NCI-H187 treated with DMSO at 0.1 percent for 48 hours (cell line): ENCODE measurements at places on chromosomes 16 and 17.
A peak's percentile ranks its signal among the peaks of the same experiment; 100 is the strongest.

DNA sequence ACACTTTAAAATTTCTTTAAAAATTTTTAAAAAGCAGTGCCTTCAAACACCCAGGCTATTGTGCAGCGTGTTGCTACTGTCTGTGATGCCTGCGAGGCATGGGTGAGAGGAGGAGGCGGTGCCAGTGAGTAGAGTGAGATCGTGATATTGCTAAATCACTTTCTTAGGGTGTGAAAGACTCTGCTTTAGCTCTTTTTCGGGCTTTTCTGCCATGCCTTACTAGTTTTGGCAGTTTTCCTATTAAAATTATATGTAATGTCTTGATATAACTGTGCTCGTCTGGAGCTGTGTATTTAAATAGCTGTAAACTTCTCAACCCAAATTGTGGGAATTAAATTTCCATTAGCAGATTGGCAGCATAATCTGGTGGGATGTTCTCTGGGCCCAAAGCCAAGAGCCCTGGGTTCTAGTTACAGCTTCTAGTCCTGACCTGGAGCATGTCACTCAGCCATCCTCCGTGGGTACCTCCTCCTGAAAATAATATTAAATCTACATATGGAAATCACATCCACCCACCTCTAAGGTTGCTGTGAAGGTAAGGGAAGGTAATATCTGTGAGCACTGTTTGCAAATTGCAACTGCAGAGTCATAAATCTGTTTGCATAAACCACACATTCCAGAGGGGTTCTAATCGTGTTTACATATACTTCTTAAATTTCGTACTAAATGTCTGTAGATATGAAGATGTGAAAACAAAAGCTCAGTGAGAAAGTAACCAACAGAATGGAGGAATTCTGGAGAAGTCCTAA is 264.3 kb upstream of the CACNG5 start:
- DNase-seq = no peak

DNA sequence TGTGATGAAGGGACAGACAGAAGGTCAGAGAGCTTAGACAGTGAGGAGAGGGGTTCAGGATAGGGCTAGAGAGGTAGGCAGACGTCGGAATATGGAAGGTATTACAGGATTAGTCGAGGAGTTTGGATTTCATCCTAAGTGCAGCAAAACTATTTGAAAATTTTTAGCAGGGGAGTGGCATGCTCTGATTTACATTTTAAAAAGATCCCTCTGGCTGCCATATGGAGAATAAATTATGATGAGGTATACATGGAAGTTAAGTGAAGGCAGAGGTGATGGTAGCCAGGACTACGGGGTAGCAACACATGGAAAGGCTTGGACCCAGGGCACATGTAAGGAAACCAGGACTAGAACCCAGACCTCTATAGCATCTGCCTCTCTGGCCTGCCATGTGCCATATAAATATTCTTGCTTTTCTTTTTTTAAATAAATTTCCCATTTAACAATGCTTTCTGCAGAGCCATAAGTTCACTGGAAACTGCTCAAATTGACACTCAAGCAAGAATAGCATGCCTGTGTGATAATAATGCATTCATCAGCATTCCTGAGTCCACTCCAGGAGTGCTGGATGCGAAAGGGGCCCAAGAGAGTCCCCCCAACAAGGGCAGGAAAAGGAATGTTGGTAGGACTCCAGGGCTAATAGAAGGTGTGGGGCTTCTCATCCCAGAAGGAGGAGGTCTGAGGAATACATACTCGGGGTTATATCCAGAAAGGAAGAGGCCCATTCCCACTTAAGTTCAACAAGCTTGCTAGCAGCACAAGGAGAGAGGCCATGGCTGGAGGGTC is 78.2 kb downstream of the HLF start:
- DNase-seq = no peak

DNA sequence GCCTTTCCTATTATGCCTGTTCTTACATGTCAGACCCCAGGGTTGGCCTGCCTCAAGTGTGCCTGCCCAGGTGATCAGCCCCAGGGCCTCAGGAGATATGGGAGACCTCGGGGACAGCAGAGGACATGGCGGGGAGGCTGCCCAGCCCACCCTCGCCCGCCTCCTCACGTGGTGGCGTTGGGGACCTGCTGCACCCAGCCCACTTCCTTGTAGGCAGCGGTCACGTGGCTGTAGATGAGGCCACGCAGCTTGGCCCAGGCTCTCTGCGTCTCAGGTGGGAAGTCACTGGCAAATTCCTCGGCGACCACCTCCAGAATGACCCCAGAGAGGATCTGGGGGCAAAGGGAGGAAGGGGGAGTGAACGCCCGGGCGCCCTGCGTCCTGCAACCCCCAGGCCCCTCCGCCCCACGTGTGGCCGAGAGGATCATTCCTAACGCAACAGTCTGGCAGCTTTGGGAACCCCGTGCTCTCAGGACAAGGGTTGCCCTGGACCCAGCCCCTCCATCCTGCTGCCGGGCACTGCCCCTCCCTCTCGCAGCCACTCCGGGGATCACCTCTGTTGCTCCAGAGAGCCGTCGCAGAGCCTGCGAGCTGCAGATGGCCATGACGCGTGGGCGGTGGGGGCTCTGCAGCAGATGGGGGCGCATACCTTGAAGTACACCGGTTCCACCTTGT is 6.6 kb downstream of the CYGB start:
- no peak for DNase-seq

DNA sequence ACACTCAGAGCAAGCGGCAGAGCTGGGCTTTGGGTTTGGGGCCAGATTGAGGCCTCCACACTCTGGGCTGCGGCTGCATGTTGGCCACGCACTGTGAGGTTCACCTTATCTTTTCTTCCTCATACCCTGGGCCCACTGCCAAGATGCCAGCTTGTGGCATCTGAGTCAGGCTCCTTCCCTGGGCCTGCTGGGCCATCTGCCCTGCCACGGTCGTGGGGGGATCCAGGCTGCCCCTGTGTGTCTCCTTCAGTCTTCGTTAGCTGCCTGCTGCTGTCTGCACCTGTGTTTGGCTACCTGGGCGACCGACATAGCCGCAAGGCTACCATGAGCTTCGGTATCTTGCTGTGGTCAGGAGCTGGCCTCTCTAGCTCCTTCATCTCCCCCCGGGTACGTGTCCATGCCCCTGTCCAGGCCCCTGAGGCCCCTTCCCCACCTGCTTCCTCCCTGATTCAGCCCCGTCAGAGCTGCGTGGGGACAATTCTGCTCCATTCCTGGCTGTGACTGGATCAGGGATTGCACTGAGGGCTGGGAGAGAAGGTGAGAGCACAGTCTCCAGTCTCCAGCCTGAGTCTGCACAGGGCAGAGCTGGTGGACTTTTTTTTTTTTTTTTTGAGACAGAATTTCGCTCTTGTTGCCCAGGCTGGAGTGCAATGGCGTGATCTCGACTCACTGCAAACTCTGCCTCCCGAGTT is 11.2 kb downstream of the SPNS3 start:
- DNase-seq = no peak

DNA sequence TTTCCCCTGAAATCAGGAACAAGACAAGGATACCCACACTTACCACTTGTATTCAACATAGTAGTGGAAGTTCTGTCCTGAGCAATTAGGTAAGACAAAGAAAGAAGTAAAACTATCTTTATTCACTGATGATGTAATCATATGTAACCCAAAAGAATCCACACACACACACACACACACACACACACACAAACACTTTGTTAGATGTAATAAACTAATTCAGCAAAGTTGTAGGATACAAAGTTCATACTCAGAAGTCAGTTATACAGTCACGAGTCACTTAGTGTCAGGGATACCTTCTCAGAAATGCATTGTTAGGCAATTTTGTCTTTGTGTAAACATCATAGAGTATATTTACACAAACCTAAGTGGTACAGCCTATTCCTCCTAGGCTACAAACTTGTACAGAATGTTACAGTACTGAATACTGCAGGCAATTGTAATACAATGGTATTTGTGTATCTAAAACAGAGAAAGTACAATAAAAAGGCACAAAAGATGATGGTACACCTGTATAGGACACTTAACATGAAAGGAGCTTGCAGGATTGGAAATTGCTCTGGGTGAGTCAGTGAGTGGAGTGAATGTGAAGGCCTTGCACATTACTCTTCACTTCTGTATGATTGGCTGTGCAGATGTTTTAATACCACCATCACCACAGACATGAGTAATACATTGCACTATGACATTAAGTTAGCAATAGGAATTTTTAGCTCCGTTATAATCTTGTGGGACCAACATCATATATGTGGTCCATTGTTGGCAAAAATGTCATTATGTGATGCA is 370.1 kb downstream of the ZFHX3 start:
- DNase-seq = no peak

DNA sequence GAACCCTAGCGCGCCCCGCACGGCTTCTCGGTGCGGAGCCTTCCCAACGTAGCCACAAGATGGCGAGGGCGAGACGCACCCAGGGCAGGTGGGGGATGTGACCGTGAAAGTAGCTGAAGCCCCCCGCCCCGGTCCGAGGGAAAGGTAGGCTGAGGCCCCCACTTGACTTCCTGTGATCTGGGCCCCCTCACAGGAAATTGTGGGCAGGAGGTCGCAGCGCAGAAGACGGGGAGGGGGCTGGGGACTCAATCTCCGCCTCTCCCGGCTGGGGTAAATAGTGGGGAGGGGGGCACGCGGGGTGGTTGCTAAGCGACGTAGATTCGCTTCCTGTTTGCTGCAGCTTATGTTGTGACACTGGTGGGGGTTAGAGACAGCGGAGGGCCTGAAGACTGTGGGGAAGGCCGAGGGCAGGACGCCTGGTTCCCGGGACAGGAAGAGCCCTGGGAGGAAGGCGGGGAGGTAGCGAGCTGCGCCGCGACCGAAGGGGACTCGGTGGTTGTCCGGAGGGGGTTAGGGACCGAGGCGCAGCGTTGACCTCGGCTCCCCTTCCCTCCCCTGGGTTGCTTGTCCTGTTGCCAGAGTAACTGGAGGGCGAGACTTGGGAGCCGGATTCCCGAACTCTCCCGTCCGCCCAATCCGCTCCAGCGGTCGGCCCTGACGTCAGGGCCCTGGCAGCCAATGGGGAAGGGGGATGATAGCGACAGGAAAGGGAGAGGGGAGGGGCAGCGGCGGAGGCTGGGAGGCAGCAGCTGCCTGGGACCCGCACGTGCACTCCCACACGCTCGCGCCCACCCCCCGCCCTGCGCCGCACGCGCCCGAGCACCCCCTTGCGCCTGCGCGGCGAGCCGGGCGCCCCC is 1.2 kb downstream of the KDM6B start:
- peak; percentile 72 for DNase-seq

- no peak for DNase-seq
Measured at GRCh38 chr17:62949036-62949435, 17.0 kb upstream of the TANC2 start.

GRCh38 chr17:29058391-29058790 is 15.4 kb downstream of the PIPOX start:
- DNase-seq = no peak

DNA sequence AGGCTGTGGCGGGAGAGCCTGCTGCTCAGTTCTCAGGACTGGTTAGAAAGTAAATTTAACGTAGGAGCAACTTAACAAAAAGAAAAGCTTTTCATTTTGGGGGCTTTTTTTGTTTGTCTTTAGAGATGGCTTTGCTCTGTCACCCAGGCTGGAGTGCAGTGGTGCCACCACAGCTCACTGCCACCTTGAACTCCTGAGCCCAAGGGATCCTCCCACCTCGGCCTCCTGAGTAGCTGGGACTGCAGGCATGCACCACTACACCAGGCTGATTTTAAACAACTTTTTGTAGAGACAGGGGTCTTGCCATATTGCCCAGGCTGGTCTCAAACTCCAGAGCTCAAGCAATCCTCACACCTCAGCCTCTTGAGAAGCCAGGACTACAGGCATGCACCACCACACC is 205.0 kb downstream of the RPTOR start:
- no peak for DNase-seq

- DNase-seq = no peak
Measured at GRCh38 chr17:57439651-57440050, 183.3 kb downstream of the MSI2 start.

GRCh38 chr16:86958423-86958822 is 358.8 kb downstream of the C16orf95 start:
- DNase-seq = no peak

- DNase-seq = no peak
Measured at GRCh38 chr16:11051879-11052808, 107.8 kb downstream of the CLEC16A start.

GRCh38 chr17:19753051-19753509 is 5.0 kb upstream of the ALDH3A1 start:
- DNase-seq = no peak

DNA sequence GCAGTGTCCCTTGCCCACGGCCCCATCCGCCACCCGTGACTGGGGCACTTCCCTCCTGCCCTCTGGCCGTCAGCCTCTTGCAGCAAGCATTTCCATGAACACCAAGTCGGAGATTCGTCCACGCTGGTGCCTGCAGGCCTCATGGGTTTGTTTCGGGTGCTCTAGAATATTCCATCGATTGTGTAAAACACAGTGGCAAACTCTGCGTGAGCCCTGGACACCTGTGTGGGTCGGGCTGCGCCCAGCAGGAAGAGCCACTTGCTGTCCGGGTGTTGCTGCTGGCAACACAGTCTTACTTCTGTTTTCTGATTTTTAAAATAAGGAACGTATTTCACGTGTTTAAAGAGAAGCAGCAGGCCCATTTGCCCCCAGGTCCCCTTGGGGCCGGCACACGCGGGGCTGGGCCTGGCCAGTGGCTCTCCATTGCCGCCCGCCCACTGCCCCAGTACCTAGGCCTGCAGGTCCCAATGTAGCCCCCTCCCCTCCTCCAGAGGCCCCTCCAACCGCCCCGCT is 10.0 kb downstream of the CYBC1 start:
- DNase-seq = no peak

DNA sequence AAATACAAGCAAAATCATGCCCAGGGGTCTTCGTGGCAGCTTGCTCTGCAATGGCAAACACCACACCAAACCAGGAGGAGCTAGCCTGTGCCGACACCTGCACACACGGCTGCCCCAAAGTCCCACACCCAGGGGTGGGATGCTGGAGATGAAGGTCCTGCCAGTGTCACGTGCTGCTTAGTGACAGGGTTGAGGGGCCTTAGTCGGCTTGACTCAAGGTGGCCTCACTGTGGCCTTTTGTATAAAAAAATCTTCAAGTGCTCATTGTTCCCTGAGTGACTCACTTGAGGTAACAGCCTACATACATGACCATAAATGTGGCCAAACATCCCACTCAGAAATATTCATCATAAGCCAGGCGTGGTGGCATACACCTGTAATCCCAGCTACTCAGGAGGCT is 7.3 kb downstream of the TRIM65 start:
- no peak for DNase-seq

DNA sequence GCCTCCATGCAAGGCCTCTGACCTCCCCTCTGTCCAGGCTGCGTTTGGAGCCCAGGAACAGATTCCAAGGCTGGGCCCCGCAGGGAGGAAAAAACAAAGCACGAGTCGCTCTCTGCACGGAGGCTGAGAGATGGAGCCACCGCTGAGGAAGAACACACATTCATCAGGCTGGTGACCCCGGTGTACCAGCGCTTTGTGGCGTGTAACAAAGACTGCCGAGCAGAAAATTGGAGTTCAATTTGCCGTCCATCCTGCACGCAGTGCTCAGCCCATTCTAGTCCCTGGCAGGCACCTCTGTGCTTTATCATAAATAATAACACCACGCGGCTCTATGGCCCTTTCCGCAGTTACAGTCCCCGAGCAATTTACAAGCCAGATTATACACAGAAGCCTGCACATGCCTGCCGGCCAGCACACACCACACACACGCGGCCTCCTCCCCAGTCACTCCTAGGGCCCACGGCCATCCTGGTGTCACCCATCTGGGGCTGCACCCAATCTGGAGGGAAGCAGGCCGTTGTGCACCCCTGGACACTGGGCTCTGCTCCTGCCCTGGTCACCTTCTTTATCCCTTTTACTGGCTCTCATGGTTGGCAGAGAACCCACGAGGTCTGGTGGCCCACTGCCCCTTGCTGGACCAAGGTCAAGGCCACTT is 124.4 kb downstream of the SDK2 start:
- DNase-seq = no peak

- DNase-seq = no peak
Measured at GRCh38 chr17:49266233-49266632, 35.6 kb upstream of the PHOSPHO1 start.

GRCh38 chr17:70265471-70265870 is 96.1 kb downstream of the KCNJ2 start:
- DNase-seq = no peak
